ENCODE measurements at places on chromosomes 1 and 21.
A peak's percentile ranks its signal among the peaks of the same experiment; 100 is the strongest.

DNA sequence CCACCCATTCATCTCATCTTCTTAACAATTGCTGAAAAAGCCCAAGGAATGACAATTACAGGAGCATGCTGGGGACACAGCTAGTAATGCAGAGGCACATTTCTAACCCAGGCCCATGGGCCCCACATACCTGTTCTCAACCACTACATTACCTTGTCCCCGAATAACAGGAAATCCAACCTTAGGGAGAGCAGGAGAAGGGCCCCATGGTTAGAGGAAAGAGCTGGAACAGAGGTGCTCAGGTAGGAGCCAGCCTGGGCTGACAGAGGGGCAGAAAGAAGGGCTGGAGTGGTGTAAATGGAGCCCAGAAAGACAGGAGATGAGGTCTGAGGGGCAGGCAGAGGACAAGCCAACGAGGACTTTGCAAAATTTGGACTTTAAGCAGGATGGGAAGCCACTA lies 11.4 kb upstream of the S100A8 start:
- no peak for DNase-seq

- DNase-seq = no peak
These were observed 1994.9 kb downstream of the NCAM2 start for GRCh38 chr21:22993144-22993543.

- peak; percentile 72 for DNase-seq
These were observed 1.4 kb downstream of the NIT1 start for GRCh38 chr1:161119092-161119903.

DNA sequence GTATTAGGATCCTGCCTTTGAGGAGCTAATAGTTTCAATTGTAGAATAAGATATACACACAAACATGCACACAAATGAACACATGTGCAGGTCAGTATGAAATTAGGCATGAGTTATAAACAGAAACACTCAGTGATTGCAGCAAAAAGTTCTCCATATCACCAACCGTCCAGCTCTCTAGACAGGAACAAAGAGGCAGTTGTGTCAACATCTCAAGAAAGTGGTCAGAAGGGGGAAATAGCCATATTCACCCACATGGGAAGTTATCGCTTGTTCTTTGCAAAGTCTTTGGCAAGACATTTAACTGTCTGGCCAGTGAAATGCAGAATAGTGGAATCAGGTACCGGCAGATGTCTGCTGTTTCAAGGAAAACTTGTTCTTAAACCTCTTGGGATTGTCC lies 29.4 kb upstream of the PIGC start:
- no peak for DNase-seq

DNA sequence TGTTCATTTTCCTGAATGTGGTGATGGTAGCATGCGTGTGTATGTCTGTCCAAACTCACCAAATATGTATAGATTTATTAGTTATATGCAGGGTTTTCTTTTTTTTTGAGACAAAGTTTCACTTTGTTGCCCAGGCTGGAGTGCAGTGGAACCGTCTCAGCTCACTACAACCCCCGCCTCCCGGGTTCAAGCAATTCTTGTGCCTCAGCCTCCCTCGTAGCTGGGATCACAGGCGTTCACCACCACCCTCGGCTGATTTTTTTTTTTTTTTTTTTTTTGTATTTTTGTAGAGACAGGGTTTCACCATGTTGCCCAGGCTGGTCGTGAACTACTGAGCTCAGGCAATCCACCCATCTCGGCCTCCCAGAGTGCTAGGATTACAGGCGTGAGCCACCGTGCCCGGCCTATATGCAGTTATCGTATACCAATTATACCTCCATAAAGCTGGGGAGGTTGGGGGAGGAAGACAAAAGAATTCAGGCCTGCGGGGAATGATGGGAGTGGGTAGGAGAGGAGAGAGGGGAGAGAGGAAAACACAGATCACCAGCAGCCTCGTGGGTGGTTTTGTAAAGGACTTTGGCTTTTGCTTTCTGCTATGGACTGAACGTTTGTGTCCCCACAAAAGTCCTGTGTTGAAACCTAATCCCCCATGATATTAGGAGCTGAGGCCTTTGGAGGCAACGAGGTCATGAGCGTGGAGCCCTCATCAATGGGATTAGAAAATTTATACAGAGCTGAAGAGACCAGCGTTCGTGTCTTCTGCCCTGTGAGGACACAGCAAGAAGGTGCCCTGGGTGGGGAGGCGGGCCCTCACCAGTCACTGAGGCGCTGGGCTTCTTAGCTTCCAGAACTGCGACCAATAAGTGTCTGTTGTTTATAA lies 4.4 kb upstream of the HNRNPU start:
- DNase-seq = no peak
